Bronchial epithelial cell (primary cell): ENCODE measurements at places on chromosomes 3 and 15. TPM values are rescaled to one million over a fixed set of nuclear protein-coding genes. Genes with fewer than 3 reads are reported as not detected.

SMAD6 gene
- 0.79 TPM in 1 of 2 replicates, not detected in the other for total RNA-seq

MASP1 gene
- total RNA-seq, result 0.13 and 3.9 TPM in 2 replicates

HES1 gene
- 46.6 and 87.8 TPM in 2 replicates for total RNA-seq

CDHR4 gene
- not detected in 2 replicates for total RNA-seq

OXTR gene
- total RNA-seq, result 0.26 and 0.53 TPM in 2 replicates

- DNase-seq, result peak; percentile 70
Observed at GRCh38 chr3:130759692-130760338, 13.2 kb upstream of the PIK3R4 start.

DNA sequence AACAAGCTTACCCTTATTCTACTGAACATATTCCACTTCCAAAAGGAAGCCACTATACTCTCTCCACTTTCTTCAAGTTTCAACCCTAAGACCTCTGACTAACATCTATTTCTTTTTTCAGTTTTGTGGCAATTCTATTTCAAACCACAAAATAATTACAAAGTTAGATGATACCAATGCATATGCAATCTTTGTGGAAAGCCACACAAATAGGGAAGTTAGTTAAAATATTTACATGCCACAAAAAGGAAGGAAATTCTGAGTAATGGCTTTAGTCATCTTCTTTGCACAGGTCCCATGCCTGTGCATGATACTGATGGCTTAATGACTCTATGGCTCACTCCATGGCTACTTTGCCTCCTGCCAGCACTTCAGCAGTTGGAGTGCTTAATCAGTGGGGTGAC lies 57.0 kb upstream of the MCTP2 start:
- peak; percentile 94 for DNase-seq

- DNase-seq, result peak; percentile 26
Observed at GRCh38 chr3:79497447-79498111, 270.2 kb downstream of the ROBO1 start.

GRCh38 chr15:48679952-48680351 lies 34.4 kb upstream of the FBN1 start:
- DNase-seq, result no peak
